ENCODE measurements at places on chromosomes 11 and 22. TPM values are rescaled to one million over a fixed set of nuclear protein-coding genes. Genes with fewer than 3 reads are reported as not detected.

GRCh38 chr22:26789951-26790350, 132.6 kb downstream of the MIAT start:
- no peak for DNase-seq

- no peak for DNase-seq
Measured at GRCh38 chr22:45094081-45094720, 69.5 kb upstream of the NUP50 start.

- no peak for DNase-seq
Measured at GRCh38 chr11:44840085-44840478, 110.6 kb downstream of the TP53I11 start.

DNA sequence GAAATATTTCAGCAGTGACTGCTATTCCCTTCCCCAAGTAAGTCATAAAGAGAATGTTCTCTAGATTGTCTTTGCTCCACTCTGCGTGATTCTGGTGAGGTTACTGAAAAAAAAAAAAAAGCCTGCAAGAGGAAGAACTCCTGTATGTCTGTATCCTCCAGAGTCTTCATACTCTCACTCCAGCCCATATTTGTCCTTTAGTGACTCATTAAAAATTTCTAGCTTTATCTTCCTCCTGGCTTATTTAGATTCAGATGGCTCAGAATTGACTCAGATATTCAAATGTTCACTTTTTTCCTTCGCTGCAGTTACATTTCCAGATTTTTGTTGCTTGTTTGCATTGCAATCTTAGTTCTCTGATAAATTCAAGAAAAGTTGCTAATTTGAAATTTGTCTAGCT, 76.3 kb upstream of the CNTN5 start:
- DNase-seq = no peak

GRCh38 chr11:73667891-73668290, 21.5 kb downstream of the PLEKHB1 start:
- DNase-seq = no peak

DNA sequence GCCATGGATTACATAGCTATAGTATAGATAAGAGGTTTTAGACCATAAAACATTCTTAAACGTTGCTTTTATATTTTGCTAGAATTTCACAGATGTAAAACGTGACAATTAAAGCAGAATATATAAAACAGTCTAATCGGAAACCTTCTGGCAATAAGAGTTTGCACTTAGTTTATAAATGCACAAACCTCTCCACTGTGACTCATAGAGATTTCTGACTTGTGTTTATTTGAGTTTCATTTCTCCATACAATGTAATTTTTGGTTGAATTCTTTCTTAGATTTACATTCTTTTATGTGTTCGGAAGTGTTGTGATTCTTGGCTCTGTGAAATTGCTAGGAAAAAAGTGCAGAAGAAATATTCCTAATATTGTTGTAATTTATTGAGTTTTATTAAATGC, 288.7 kb upstream of the CTSC start:
- no peak for DNase-seq

DNA sequence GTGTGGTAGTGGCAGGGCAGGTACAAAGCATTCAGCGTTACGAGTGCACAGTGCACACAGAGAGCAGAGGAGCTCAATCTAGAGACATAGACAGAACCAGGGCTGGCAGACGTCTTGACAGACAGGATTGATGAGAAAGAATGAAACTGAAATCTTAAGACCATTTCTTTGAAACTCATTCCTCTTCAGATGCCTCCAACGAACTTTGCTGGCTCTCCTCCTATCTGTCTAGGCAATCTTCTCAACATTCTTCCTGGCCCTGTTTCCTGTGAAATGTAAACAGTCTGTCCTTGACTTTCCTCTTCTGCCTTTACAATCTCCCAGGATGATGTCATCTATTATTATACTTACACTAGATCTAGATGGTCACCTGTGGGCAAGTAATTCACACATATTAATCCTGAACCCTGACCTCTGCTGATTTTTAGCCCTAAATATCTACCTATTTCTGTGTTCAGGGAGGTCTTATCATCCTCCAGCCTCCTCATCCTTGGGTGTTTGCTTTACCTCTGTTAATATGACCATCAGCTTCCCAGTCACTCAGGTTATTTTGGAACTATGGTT, 119.5 kb downstream of the ENTHD1 start:
- no peak for DNase-seq

- no peak for DNase-seq
Measured at GRCh38 chr11:75263944-75264349, 23.4 kb downstream of the TPBGL start.

DNA sequence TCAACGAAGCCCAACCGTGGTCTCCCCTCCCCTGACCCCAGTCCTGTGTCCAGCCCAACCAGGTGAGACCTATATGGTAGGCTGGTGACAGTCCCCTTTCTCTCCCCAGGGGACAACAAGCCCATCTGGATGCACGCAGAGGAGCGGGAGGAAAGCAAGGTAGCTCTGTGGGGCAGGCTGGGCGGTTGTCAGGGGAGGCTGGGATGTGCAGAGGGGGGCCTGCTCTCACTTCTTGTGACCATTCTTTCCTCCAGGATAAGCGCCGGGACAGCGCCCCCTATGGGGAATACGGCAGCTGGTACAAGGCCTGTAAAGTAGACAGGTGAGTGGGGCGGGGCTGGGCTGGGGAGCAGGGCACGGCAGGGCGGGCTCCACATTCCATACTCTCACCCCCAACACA, 3.5 kb upstream of the RAB1B start:
- DNase-seq = no peak

DNA sequence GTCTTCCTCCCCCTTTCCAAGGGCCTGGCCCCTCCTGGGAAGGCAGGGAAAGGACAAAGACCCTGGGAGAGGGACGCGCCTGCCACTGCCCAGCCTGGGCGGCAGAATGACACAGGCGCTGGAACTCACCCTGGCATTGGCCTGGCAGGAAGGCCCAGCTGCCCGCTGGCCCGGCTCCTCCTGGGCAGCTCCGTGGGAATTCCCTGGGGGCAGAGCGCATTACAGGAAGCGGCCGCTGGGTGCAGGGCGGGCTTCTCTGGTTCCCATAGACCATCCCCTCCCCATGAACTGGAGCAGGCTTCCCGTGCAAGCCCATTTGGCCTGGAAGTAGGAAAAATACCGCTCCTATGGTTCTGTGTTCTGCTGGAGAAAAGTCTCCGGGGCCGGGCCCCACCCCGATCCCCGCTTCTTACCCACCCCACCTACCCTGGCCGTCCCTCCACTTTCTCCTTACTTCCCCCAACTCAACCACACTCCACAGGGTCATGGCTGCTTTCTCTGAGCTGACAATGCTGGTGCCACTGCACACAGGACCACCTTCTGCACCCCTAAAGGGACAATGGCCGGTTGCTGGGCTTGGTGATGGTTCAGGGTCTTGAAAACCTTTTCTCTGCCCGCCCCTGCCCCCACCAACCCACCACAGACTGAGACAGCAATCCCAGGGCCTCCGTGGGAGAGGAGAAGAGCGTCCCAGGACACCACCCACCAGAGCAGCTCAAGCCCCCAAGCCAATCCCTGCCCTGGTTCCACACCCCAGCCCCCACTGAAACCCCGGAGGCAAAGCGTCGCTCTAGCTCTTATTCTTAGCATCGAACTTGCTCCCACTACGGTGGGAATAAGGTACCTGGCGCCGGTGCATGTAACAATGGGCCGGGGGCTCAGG, 58.9 kb downstream of the LINC01488 start:
- DNase-seq = no peak

GRCh38 chr22:22916952-22917290, 29.3 kb downstream of the IGLL5 start:
- no peak for DNase-seq

DNA sequence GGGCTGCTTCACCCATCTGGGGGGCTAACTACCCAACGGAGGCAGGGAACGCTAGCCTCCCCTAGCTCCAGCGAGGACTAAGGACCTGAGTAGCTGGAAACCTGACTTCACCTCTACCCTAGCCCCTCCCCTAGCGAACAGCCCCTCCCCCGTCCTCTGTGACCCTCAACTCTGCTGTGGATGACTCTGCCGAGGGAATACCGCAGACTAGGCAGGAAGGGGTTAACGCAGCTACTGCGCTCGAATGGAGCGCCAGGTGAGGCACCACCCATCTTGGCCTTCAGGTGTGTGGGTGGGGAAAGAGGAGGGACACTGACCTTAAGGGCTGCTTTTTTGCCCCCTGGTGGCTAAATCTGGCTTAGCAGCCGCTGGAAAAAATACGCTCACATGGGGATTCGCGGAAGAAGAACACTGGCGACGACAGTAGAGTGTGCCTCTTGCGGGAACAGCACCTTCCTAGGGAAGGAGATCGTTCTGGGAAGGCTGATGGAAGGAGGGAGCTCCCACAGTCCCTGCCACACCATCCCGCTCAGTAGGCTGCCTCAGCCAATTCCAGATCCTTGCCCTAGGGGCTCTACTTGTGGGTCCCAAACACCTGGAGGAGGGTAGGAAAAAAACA, 4.5 kb upstream of the BCL9L start:
- DNase-seq = peak; percentile 94

GRCh38 chr11:65394125-65394536, 7.7 kb downstream of the FRMD8 start:
- DNase-seq = no peak

DNA sequence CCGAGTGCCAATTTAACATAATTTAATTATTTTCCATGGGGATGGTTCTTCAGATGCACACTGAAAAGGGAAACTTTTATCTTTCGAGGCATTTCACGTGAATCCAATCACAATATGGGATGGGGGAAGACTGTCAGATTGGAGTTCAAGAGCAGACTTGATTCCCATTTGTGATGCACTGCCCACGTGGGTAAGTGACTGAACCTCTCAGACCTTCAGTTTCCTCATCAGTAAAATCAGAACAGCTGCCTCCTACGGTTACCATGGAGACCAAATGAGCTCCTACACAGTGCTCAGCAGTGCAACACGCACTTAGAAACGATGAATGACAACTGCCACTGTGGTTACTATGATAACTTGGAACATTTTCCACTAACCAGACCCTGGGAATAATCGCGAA, 21.7 kb downstream of the KIAA0930 start:
- DNase-seq = no peak

DNA sequence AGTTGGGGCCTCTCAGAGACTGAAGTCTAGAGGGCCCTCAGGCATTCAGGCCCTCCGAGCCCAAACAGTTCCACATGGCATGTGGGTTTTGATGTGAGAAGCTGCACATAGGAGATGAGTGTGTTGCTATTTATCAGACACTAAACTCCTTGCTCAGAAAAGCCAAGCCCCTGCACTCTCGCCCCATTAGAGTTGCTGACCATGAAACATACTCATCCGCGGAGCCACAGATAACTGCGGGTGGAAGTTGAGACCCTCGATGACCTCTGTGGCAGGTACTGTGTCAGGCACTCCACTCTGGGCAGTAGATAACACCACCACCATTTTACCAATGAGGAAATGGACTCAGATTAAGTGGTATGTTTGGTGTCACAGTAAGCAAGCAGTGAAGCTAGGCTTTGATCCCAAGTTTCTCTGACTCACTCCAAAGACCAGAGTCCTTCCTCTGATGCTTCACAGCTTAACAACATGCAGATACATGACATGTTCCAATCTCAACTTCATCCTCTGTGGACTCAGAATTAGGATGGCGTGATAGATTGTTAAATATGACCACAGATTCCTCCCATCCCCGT, 202.1 kb downstream of the ADAMTS15 start:
- no peak for DNase-seq

GRCh38 chr11:84384731-84385130, 1098.6 kb upstream of the CCDC90B start:
- DNase-seq = peak; percentile 45

GRCh38 chr22:44719586-44720368, 17.8 kb downstream of the PRR5 start:
- DNase-seq = no peak

GRCh38 chr11:70203751-70204465, 812 bp downstream of the FADD start:
- DNase-seq = peak; percentile 86

DNA sequence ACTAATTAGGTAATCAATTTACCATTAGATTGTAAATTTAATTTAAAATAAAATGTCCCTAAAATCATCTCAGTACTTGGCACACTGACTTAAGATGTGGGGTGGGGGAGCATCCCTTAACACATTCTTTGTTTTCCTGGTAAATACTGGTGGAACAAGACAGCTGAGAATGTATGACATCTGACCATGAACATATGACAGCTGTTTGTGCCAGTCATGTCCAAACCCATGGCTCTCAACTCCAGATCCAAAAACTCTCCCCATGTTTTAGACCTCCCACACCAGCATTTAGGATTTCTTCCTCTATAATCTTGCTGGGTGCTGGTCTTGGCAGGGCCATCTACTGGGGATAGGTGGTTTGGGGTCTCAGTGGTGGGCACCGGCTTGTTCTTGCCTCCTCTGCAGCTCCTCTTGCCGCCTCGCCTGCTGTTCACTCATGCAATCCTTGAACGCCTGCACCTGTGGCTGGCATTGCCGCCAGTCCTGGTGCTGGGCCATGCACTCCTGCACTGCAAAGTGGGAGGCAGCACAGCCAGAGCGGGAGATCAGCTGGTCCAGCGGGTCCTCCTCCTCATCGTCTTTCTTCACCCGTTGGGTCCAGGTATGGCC, 3.8 kb downstream of the COA4 start:
- DNase-seq = no peak

Gene MMP13
- total RNA-seq = not detected

Gene TEX54
- total RNA-seq = not detected

Gene OR5P2
- 5.6 TPM for total RNA-seq

Gene UBQLN3
- total RNA-seq = 0.70 TPM

Gene SPINDOC
- total RNA-seq = 13.0 TPM

Gene RIMBP3B
- not detected for total RNA-seq
